Right ventricle myocardium inferior (tissue), 1 donor: ENCODE measurements at places on chromosomes 13 and 19. TPM values are rescaled to one million over a fixed set of nuclear protein-coding genes. Genes with fewer than 3 reads are reported as not detected.

- peak; percentile 72 for DNase-seq
Measured at GRCh38 chr19:35011091-35011689, 11.1 kb downstream of the GRAMD1A start.

DNA sequence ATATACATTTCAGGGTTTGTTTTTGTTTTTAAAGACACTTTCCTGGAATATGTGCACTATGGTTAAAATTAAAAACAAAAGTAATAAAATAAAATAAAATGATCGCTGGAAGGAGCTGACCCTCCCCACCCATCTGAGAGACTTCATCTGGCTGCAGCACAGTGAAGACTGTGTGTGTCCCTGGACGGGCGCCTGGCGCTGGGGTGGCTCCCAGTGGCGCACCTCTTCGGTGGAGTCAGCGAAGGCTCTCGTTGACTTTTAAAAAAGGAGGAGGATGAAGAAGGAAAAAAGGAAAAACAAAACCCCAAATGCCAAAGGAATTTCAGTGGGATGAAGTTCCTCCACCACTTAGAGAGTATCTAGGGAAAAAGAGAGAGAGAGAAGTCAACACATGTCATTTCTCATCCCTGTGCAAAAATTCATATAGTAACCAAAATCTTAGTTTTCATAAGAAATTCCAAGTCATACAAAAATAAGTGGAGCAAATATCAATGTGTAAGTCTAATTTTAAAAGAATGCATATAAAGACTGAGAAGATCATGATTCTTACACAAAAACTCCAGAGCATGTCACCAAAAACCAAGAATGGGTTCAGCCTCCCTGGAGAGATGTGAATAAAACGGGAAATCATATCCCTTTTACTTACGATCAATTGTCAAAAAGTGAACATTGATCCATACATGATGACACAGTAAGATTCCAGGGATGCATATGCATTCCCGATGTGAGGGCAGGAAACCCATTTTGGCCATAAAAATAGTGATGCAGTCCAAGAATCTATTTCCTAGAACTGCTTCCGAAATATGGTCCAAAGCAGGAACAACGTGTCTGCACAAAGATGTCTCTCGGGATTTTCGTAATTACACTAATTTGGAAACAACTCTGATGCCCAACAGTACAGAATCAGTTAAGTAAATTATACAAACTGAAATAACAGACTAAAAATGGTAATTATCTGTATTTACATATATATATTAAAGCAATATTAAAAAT, 123.8 kb downstream of the STK24 start:
- DNase-seq = no peak

DNA sequence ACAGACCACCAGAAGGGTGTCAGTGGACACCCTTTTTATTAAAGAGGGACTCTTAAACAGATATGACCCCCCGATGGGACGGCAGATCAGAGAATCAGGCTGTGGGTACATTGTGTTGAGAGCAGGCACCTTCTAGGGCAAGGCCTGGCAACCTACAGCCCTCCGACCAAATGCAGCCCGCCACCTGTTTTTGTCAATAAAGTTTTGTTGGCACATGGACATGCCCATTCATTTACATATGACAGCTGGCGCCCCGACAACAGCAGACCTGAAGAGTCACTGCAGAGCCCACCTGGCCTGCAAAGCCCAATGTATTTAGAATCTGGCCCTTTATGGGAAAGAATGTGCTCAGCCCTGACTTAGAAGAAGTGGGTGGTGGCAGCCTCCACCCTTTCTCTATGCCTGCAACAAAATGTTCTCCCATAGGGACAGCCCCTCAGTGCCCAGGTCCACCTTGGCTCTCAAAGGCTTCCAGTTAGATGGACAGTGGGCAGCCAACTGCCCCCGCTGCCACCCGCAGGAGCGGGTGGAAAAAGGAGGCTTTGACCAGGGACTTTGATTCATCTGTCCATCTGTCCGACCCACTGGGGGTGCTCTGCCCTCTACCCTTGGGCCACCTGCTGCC, 184.9 kb downstream of the PTPRS start:
- no peak for DNase-seq

DNA sequence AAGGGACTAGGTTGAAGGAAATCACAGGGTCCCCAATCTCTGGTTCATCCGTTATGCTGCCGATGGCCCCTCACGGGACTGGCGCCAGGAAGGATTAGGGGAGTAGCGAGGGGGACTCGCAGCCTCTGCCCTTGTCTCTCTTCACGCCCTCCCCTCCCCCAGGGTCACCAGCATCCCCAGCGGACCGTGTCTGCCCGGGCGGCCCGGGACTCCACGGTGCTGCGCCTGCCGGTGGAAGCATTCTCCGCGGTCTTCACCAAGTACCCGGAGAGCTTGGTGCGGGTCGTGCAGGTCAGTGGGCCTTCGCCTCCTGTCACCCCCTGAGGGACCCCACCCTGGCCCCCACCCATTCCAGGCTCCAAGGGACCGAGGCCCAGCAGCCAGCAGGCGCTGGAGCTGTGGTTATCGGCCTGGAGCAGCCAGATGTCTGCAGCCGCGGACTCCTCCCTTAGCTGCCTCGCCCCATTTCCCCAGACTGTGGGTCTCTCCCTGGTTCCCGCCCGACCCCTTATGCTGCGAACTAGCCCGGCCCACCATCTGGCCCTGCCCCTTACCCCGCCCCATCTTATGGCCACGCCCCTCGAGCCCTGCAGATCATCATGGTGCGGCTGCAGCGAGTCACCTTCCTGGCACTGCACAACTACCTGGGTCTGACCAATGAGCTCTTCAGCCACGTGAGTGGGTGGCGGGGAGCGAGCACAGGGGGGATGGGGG, 5.4 kb downstream of the PNPLA6 start:
- DNase-seq = no peak

The FFAR3 gene
- 0.14 TPM for total RNA-seq

The SERPINE3 gene
- total RNA-seq = not detected

DNA sequence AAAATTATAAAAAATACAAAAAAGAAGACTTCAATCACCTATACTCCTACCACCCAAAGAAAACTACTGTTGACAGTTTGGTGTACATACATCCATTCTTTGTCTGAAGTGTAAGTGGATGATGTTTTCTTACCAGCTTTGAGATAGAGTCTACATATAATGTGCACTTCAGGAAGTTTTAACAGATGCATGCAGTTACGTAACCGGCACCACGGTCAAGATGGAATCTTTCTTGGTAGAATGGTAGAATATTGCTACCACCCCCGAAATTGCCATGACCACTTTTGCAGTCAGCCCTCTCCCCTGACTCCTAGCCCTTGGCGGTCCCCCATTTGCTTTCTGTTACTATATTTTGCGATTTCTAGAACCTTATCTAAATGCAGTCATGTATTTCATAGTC, 1.4 kb downstream of the CUL4A start:
- DNase-seq = no peak

- DNase-seq = no peak
Measured at GRCh38 chr19:33441828-33442227, 68.3 kb downstream of the CEBPG start.

- DNase-seq = peak; percentile 57
Measured at GRCh38 chr19:58381460-58382212, 806 bp upstream of the ZNF837 start.

DNA sequence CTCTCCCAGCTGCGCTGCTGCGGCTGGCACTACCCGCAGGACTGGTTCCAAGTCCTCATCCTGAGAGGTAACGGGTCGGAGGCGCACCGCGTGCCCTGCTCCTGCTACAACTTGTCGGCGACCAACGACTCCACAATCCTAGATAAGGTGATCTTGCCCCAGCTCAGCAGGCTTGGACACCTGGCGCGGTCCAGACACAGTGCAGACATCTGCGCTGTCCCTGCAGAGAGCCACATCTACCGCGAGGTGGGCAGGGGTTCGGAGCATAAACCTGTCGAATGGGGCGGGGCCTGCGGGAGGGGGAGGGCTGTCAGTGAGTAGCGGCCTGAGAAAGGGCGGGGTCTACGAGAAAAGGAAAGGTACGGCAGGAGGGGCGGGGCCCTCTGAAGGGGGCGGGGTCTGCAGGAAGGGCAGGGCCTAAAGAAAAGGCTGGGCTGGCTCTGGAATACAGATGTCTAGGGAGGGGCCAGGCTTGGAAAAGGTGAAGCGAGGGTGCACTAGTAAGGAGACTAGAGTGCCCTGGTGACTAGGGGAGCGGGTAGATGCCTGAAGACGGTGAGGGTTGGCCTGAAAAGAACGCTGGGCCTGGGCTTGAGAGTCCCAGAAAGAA, 3.6 kb downstream of the CD37 start:
- peak; percentile 84 for DNase-seq

DNA sequence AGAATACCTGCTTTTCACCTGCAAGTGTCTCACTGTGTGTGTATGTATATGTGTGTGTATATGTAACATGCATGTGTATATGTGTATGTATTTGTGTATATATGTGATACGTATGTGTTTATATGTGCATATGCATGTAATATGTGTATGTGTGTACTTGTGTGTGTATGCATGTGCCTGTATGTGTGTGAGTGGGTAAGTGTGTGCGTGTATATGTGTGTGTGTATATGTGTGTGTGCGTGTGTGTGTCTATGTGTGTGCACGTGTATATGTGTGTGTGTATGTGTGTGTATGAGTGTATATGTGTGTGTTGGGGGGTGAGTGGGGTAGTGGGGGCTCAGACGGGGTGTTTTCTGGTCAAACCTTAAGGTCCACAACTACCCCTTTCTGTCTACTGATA, 192.6 kb upstream of the KL start:
- no peak for DNase-seq

DNA sequence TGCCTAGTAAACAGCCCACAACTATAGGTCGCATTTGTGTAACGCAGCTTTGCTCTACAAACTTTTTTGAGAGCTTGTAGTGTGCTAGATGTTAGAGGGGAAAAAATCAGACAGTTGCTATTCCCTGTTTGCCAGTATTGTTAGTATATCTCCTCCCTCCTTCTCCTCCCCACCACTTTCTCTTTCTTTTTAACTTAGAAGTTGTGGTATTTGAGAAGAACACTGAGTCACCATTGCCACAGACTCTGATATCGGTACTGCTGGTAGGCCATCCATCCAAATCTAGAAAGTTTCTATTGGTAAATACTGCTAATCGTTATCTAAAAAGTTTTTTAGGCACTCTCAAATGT, 666 bp downstream of the POMP start:
- no peak for DNase-seq

The IGFL1 gene
- total RNA-seq = not detected

The MADCAM1 gene
- 0.19 TPM for total RNA-seq
